ENCODE measurements at places on chromosomes 1 and 21. TPM values are rescaled to one million over a fixed set of nuclear protein-coding genes. Genes with fewer than 3 reads are reported as not detected.

The HES5 gene
- not detected for total RNA-seq

The TSTD1 gene
- not detected for total RNA-seq

The PLA2G2E gene
- total RNA-seq = not detected

The ADGRB2 gene
- 11.3 TPM for total RNA-seq

The LSS gene
- 124 TPM for total RNA-seq

The SUSD4 gene
- total RNA-seq = 1.9 TPM

The VSIG8 gene
- total RNA-seq = not detected

The SPRR2G gene
- not detected for total RNA-seq

The FCRL2 gene
- total RNA-seq = not detected

The NPHS2 gene
- total RNA-seq = not detected

The ETS2 gene
- 62.6 TPM for total RNA-seq

The C1orf210 gene
- total RNA-seq = not detected

The MFSD2A gene
- total RNA-seq = 2.3 TPM

The HSF2BP gene
- 2.3 TPM for total RNA-seq

The RORC gene
- total RNA-seq = not detected

The EIF2D gene
- 33.5 TPM for total RNA-seq

The CD1D gene
- not detected for total RNA-seq

The NDC1 gene
- 35.2 TPM for total RNA-seq

The BARHL2 gene
- total RNA-seq = not detected

The SVBP gene
- total RNA-seq = 32.1 TPM

The ACKR1 gene
- total RNA-seq = not detected

The IFNAR1 gene
- total RNA-seq = 24.0 TPM

The TRPM2 gene
- total RNA-seq = 0.08 TPM

The C4BPA gene
- not detected for total RNA-seq

The ARHGEF16 gene
- total RNA-seq = not detected

The CAPN9 gene
- total RNA-seq = not detected

The RAB3B gene
- total RNA-seq = 63.4 TPM

Measured in fibroblast of the aortic adventitia (primary cell).